ENCODE measurements at places on chromosomes 1 and 21.
A peak's percentile ranks its signal among the peaks of the same experiment; 100 is the strongest.

DNA sequence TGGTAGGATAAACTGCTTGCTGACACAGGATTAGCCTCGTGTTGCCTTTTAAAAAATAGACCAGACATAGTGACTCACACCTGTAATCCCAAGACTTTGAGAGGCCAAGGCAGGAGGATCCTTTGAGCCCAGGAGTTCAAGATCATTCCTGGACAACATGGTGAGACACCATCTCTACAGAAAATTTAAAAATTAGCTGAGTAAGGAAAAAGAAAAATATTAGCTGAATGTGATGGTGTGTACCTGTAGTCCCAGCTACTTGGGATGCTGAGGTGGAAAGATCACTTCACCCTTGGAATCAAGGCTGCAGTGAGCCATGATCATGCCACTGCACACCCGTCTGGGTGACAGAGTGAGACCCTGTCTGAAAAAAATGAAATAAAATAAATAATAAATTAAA, 82.0 kb downstream of the ETS2 start:
- no peak for DNase-seq

- DNase-seq = no peak
Observed at GRCh38 chr1:14699620-14700019, 101.1 kb downstream of the KAZN start.

DNA sequence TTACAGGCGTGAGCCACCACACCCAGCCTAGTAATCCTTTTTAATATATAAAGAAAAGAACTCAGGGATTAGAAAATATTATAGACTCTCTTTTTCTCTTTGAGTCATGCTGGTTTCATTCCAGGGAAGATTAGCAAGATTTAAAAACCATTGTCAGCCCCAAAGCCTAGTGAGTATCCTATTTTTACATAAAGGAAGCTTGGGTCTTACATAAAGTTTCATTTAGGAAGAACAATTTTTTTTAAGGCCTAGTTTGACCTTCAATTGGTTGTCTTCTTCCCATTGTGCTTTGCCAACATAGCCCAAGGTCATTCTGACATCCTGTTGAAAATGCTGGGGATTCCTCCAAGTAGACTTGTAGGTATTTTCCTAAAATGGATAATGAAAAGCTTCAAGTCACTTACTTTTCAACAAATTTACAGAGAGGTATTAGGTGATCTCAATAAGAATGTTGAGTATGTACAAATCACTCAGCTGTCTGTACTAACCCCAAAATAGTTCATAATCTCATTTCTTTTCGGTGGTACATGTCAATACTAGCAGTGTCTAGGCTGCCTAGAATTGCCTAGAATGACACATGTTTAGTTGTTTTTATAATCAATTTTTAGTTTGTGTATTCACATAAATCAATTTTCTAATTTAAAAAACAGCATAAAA, 4.3 kb upstream of the KIF14 start:
- DNase-seq = no peak

- DNase-seq = no peak
Observed at GRCh38 chr1:162987866-162988265, 81.3 kb upstream of the RGS4 start.

- DNase-seq = no peak
Observed at GRCh38 chr1:81071072-81071858, 729.5 kb upstream of the ADGRL2 start.

DNA sequence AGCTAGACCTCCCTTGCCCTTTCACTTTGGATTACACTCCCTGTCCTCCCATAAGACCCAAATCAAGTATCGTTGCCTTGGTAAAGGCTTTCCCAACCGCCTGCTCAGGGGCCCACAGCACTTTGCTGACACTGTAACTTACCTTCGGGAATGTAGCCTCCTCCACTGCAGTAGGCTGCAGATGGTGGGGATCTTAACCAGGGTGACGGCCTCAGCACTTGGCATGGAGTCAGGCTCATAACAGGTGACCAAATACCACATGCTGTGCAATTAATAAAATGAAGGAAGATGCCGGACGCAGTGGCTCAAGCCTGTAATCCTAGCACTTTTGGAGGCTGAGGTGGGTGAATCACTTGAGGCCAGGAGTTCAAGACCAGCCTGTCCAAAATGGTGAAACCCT, 88.7 kb upstream of the IRF2BP2 start:
- no peak for DNase-seq

DNA sequence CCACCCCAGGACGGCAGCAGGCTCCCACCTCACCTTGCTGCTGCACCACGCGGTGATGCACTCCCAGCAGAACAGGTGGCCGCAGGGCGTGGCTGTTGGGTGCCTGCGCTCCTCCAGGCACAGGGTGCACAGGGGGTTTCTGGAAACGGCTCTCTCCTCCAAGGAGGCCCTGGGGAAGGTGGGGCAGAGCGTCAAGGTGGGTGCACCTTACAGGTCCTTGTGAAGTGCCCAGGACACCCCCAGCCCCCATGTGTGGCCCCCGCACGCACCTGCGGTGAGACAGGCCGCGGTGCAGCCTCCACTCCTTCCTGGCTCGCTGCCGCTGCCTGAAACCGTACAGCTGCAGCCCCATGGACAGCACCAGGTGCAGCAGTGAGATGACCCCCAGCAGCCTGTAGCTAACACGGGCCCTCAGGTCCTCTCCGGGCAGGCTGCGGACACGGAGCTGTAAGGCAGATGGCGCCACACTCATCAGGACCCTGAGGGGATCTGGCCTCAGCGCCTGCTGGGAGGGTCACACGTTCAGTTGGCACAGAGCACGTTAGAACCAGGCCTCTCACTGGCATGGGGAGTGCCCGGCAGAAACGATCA, 5.8 kb downstream of the PEX10 start:
- DNase-seq = no peak

GRCh38 chr1:115402753-115403184, 64.7 kb upstream of the NGF start:
- DNase-seq = peak; percentile 13

DNA sequence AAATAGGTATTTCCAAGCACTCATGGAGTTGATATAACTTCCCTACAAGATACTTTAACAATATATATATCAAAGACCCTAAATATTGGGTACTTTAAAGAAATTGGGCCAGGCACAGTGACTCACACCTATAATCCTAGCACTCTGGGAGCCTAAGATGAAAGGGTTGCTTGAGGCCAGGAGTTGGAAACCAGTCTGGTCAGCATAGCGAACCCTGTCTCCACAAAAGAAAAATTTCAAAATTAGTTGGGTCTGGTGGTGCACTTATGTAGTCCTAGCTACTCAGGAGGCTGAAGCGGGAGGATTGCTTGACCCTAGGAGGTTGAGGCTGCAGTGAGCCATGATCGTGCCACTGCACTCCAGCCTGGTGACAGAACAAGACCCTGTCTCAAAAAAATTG, 393.9 kb upstream of the DEPDC1 start:
- DNase-seq = no peak

DNA sequence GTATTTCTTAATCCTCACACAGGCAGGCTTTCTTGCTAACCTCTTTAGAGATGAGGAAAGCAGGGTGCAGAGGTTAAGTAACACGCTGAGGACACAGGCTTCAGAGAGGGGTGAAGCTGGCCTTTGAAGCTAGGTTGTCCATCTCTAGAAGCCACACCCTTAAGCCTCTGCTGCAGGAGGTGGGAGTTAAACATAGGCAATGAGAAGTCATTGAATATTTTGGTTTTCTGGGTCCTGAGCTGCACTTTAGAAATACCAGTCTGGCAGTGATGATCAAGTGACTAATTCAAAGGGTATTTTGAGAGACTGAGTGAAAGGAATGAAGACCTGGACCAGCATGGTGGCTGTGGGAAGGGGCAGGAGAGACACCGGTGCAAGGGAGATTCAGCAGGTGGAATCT, 9.9 kb downstream of the KCNJ15 start:
- DNase-seq = no peak

GRCh38 chr1:53946252-53947171, at the start of gene LRRC42:
Gene LRRC42, plus strand, starts transcription at chr1:53946350. Its CDS starts 5,650 bp downstream, at chr1:53952000.
- DNase-seq = no peak

DNA sequence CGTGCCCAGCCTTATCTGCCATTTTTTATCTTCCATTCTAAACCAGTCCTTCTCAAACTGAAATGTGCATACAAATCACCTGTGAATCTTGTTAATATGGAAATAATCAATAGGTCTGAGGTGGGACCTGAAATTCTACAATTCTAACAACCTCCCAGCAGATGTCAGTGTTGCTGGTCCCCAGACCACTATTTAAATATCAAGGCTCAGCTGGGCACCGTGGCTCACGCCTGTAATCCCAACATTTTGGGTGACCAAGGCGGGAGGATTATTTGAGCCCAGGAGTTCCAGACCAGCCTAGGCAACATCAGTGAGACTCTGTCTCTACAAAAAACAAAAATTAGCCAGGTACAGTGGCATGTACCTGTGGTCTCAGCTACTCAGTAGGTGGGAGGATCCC, 4.1 kb downstream of the UQCRHL start:
- no peak for DNase-seq

DNA sequence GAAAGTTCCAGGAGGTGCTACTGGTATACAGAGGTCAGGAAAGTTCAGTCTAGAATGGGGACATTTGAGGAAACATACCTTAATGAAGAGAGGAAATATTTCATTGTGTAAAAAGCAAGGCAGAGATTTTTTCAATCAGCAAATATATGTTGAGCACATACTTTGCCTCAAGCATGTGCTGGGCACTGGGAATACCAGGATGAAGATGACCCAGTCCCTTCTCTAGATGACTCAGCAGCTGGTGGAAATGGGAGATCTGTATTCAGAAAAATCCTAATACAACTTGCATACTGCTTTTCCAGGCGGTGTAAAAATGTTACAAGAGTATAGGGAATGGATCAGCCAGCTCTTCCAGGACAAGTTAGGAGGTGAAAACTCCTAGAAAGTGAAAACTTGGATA, 229.3 kb downstream of the FGGY start:
- DNase-seq = no peak

DNA sequence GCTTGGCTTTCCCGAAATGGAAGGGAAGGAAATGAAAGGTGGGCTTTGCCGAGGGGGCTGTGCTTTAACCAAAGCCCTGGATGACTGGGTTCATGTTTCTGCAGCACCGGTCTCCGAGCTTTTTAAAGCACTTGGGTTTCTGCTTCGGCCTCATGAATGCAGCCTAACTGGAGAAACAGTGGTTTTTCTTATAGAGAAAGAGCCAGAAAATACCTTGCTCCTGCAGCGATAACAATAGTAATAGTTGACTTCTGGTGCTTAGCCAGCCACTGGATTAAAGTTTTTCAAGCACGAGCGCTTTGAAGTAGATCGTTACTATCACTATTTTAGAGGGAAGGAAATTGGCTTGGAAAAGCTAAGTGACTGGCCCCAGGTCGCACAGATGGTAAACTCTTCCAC, 500 bp upstream of the DOCK7 start:
- no peak for DNase-seq

- DNase-seq = no peak
Observed at GRCh38 chr1:177230228-177231016, 59.7 kb downstream of the BRINP2 start.

DNA sequence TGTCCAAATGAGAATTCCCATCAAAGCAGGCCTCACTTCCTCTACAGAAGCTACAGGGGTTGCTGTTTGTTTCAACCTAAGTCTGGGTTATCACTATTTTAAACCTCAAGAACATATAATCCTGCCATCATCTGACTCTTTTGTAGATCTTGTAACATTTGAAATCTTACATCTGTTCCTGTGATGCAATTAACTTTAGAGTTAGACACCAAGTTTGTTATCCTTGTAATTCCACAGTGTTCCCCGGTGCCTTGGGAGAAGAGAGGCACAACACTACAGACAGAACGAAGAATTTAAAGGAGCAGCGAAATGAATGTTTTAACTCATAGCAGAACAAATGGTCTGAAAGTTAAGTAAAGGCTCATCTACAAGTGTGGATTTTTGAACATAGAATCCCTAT, 116.1 kb downstream of the UCHL5 start:
- DNase-seq = no peak

GRCh38 chr1:21365036-21365435, 74.8 kb upstream of the ECE1 start:
- no peak for DNase-seq

GRCh38 chr1:41493626-41494350, 9.3 kb upstream of the EDN2 start:
- no peak for DNase-seq

GRCh38 chr1:41498804-41499203, 14.3 kb upstream of the EDN2 start:
- DNase-seq = no peak

- no peak for DNase-seq
Observed at GRCh38 chr21:37821786-37822450, 94.3 kb downstream of the KCNJ6 start.

DNA sequence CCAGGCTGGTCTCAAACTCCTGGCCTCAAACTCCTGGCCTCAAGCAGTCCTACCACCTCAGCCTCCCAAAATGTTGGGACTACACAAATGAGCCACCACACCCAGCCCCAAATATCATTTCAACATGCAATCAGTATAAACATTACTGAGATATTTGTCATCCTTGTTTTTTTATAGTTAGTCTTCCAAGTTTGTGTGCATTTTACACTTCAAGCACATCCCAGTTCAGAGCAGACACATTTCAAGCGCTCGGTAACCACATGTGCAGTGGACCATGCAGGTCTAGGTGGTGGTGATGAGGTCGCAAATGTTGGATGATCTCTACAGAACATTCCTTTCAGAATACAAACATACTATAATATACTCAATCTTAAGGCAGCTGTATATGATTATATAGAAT, 23.8 kb upstream of the APP start:
- no peak for DNase-seq

DNA sequence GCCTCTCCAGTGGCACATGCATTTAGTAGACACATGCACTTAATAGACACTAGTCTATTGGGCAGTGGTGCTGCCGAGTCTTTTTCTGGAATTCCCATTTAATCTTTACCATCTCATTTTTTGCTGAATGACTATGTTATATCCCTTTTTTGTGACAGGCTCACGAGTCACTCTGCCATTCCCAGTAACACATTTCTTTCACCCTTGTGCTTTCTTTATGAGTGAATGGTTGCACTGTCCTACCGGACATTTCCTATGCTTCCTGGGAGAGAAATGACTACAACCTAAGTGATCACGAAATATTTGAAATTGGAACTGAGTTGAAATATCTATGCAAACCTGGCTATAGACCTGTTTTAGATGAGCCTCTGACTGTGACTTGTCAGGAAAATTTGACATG, 70.9 kb downstream of the C4BPA start:
- no peak for DNase-seq

DNA sequence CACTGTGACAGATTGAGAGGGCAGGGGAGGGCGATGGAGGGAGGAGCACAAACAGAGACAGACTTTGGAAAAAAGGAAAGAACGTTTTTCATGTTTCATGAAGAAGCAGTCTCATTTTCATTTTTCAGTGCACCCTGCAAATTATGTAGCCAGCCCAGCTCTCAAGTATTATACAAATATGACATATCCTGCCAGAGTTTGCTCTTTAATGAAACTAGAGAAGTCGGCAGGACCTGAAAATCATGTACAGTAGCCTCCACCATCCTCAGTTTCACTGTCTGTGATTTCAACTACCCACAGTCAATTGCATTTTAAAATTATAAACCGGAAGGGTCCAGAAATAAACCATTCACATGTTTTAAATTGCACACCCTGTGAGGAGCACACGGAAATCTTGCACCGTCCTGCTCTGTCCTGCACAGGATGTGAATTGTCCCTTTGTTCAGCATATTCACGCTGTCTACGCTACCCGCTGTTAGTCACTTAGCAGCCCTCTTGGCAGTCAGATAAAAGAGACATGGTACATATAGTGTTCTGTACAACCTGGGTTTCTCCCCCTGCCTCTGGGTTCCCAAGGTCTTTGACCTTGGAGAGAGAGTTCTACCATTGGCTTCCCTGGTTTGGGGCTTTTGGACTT, 13.6 kb upstream of the ADARB1 start:
- DNase-seq = no peak

- DNase-seq = no peak
Observed at GRCh38 chr1:109942434-109942833, 31.8 kb downstream of the CSF1 start.

GRCh38 chr1:169143346-169143745, 36.9 kb downstream of the ATP1B1 start:
- no peak for DNase-seq
